Activated naive CD4-positive, alpha-beta T cell (primary cell): ENCODE measurements at places on chromosomes 2 and 18.

- DNase-seq = no peak
Measured at GRCh38 chr2:9144617-9145016, 62.0 kb upstream of the ASAP2 start.

DNA sequence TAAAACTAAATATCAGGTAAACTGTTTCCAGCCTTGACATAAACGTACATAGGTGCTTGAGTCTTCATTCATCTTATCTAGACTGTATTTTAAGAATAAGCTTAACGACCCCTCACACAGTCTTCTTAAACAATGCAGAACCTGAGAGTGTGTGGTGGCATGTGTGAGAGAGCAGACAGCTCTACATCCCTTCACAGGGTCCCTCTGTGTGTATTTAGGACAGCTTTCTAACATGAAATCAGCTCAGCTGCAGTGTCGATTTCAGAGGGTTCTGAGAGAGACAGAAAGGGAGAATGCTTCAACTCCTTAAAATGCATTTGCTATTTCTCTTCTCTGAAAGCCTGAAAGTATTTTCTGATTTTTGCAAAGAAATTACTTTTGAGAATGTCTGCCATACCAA lies 185.2 kb downstream of the GRB14 start:
- DNase-seq = no peak

DNA sequence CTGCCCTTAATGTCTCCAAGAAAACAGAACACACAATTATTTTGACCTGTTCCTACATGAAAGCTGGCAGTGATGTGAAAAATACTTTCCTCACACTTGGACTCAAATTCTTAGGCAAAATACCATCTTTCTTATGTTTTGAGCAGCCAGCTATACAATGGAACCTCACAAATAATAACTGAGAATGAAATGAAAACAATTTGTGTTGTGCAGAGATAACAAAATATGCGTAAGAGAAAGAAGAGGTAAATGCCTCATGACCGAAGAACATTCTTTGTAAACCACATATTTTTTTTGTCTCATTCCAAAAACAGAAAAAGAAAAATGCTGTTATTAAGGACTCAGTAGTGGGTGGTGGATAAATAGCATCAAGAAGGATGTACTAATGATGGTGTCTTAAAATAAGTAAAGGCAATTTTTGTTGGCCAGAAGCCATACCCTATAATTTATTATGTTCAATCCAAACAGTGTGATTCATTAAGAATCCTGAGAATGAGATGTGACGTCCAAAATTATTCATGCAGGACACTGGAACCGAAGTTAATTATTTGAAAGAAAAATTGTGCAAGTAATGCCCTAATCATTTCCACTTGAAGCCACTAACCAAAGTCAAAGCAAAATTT lies 193.0 kb upstream of the NETO1 start:
- DNase-seq = no peak

DNA sequence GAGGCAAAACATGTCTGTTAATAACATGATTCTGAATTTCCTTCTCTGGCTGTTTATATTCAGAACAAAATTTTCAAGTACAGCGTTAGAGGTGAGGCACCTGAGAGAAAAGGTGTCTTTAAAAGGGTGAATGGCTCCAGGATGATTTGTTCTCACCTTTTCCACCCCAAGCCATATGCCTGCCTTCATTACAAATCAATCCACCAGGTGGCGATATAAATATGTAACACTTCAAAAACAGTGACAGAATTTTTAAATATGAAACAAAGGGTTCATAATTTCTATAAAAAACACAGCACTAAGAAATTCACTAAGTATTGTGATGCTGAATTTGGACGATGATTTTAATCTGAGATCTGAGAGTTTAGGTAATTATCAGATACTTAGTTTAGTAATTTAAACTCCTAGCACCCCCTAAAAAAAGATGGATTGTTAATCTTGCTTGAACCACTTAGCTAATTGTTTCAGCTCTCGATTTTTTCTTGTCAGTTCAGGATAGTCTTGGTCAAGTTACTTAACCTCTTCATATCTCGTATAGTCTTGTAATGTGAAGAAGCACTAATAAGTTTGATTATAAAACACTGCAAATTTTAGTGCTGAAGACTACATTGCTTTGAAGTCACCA lies 528.8 kb downstream of the CPS1 start:
- no peak for DNase-seq

GRCh38 chr2:50385349-50385748 lies 646.6 kb downstream of the NRXN1 start:
- no peak for DNase-seq

- no peak for DNase-seq
Measured at GRCh38 chr18:55953326-55953725, 365.3 kb upstream of the TCF4 start.

- DNase-seq = no peak
Measured at GRCh38 chr2:21175895-21176646, 52.3 kb downstream of the TDRD15 start.

- no peak for DNase-seq
Measured at GRCh38 chr2:88845772-88846661, 154.5 kb downstream of the RPIA start.

DNA sequence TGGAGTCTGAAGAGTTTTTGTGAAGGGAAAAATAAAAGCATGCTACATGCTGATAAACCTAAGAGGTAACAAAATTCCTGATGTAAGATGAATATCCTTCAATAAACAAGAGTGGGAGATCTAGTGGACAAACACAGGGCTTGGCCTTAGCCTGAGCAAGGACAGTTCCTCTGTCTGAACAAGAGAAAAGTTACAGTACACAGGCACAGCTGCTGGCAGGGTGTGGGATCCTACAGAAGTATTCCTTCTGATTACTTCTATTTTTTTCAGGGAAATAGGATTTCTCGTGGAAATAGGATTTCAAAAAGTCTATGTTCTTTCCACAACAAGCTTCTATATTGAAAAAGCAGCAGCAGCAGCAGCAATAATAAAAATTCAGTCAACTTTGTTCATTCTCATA lies 54.1 kb downstream of the NBAS start:
- no peak for DNase-seq

GRCh38 chr2:208294482-208295024 lies 28.5 kb downstream of the PIKFYVE start:
- DNase-seq = no peak

DNA sequence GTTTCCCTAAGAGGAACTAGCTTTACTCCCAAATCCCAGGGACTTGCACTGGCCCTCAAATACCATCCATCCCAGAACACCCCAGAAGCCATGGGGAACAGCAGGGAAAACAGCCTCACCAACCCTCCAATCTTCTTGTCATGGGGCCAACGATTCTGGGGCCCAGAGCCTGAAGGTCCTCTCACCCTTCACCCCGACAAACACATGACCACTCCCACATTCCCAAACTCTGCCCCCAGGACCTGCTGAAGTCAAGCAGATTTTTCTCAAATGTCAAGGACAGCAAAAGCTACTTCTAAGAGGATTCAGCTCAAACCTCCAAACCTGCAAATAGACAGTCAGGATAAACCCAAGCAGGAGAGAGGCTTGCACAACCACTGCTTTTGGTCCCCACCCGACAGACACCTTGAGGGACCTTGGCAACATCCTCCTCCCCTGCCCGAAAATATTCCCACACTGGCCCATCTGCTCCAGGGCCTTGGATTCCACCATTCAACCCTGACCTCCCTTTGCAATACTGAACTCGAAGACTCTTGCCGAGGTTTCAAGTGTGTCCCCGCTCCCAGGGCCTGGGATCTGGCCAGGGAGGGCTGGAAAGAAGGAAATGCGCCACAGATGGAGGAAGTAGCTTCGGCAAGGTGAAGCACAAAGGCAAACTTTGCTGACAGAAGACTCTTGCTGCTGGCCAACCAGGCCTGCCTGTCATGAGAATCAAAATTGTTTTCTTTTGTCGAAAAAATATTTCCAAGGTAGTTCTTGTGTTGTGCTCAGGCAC lies 143.3 kb downstream of the ZFP36L2 start:
- no peak for DNase-seq

GRCh38 chr2:43383533-43383932 lies 157.1 kb upstream of the ZFP36L2 start:
- no peak for DNase-seq

DNA sequence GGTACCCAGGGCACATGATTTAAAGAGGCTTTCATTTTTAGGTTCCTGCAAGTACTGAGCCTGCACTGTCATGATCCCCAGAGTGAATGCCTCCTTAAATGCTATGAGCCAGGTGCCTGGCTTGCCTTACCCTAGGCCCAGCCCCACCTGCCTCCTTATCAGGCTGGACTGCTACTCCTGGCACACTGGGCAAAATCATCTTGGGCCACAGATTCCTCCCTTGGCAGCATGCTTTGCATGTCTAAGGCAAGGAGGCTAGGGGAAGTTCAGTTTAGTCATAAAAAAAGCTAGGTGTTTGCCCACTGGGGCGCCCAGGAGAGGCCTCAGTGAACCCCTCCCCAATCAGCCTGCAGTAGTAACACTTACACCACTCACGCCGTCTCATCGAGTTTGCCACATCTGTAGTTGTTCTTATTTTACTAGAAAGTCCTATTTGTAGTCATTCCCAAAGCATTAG lies 45.1 kb downstream of the LBH start:
- DNase-seq = no peak

GRCh38 chr2:46481198-46482193 lies 2.1 kb downstream of the TMEM247 start:
- DNase-seq = no peak

- DNase-seq = no peak
Measured at GRCh38 chr18:46374850-46375249, 270.7 kb downstream of the HAUS1 start.

DNA sequence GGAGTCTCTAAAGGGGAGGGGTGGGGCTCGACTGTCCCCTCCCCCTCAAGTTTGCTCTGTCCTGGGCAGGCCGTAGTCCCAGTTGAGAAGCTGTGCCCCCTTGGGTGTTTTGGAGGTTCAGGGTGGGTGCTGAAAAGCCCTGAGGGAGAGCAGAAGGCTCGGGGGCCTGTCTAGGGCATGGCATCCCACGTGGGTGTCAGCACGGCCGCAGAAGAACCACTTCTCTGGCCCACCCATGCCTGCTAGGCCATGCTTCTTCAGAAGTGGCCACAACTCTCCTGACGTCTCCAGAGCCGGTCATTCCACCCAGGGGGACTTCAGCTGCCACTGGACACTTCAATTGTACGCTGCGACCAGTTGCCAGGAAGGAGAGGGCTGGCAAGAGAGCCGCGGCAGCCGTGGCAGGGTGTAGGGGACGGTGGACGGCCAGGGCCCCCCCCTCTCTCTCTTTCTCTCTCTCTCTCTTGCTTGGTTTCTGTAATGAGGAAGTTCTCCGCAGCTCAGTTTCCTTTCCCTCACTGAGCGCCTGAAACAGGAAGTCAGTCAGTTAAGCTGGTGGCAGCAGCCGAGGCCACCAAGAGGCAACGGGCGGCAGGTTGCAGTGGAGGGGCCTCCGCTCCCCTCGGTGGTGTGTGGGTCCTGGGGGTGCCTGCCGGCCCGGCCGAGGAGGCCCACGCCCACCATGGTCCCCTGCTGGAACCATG lies at the start of gene INPP5D:
TSS of gene INPP5D (plus strand) at position 546 of the 704 bp plus-strand sequence. CDS start at position 683, 137 bp downstream.
- peak; percentile 62 for DNase-seq

- no peak for DNase-seq
Measured at GRCh38 chr18:6901286-6901926, 171.9 kb downstream of the ARHGAP28 start.

- no peak for DNase-seq
Measured at GRCh38 chr18:60722742-60723141, 350.2 kb upstream of the MC4R start.

- no peak for DNase-seq
Measured at GRCh38 chr2:180664507-180664906, 315.9 kb upstream of the UBE2E3 start.

DNA sequence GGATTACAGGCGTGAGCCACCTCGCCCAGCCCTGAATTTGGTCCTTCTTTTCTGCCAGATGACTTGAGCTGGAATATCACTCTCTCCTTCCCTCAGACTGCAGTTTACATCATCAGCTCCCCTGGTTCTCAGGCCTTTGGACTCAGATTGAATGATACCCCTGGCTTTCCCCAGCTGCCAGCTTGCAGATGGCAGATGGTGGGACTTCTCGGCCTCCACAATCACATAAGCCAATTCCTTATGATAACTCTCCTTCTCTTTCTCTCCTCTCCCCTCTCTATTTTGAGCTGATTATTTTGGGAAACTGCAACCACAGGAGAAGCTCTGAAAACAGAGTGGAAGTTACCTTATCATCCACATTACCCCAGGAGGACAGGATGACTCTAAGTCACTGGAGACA lies 33.4 kb upstream of the ATP8B1 start:
- no peak for DNase-seq

DNA sequence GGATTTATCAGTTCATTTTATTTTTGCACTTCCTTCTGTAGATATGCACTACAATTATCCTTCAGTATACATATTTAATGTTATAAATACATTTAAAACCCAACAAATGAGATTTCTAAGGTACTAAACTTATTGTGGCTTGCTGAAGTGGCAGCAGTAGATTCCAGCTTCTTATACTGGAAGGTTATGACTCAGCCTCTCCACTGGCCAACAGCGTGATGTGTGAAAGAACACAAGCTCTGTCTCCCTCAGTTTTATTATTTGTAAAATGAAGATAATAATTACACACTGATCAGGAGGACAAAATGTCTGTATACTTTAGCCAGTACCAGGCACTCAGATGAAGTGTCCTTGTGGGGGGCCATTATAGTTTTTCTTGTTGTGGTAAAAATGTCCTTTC lies 1147.1 kb downstream of the CNTNAP5 start:
- no peak for DNase-seq

GRCh38 chr18:54672846-54673475 lies 81.9 kb downstream of the DYNAP start:
- no peak for DNase-seq

DNA sequence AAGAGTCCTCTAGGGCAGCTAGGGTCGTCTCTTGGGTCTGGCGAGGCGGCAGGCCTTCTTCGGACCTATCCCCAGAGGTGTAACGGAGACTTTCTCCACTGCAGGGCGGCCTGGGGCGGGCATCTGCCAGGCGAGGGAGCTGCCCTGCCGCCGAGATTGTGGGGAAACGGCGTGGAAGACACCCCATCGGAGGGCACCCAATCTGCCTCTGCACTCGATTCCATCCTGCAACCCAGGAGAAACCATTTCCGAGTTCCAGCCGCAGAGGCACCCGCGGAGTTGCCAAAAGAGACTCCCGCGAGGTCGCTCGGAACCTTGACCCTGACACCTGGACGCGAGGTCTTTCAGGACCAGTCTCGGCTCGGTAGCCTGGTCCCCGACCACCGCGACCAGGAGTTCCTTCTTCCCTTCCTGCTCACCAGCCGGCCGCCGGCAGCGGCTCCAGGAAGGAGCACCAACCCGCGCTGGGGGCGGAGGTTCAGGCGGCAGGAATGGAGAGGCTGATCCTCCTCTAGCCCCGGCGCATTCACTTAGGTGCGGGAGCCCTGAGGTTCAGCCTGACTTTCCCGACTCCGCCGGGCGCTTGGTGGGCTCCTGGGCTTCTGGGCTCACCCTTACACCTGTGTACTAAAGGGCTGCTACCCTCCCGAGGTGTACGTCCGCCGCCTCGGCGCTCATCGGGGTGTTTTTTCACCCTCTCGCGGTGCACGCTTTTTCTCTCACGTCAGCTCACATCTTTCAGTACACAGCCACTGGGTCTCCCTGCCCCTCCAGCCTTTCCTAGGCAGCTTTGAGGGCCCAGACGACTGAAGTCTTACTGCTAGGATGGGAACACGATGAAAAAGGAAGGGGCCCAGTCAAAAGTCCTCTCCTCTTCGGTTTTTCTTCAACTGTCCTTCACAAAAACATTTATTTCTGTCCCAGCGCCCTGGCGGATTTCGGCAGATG lies 8.1 kb downstream of the SIX2 start:
- no peak for DNase-seq
